ENCODE measurements at places on chromosomes 11 and 22.
A peak's percentile ranks its signal among the peaks of the same experiment; 100 is the strongest.

DNA sequence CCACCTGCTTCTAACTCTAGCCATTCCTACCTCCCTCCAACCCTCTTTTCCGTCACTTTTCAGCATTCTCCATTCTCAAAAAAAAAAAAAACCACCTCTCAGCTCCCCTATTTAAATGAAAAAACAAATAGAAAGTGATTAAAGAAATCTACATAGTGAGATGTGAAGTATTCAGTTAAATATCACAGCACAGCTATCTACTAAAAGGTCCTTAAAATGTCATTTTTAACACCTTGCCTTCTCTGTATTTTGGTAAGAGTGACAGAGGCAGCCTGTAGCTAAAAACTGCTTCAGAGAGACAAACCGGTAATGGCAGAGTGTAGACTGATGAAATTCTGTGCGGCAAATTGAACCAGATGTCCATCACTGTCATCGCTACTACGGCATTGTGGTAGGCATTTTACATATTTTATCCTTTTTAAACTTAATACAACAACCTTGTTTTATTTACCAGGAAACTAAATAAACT, 346 bp upstream of the ALG9 start:
- peaks cover 25% of the 10 kb centered on the region for H3K4me1 ChIP-seq
- no peaks in the 10 kb centered on the region for H3K27me3 ChIP-seq
- peak overlapping the region; percentile 94 for H3K4me3 ChIP-seq
- no peak for DNase-seq
- peak overlapping the region; percentile 91 for H3K27ac ChIP-seq

- H3K27me3 ChIP-seq, result no peaks in the 10 kb centered on the region
- no peak overlapping the region for H3K27ac ChIP-seq
- no peak overlapping the region for H3K4me3 ChIP-seq
- no peaks in the 10 kb centered on the region for H3K36me3 ChIP-seq
- no peak for DNase-seq
Measured at GRCh38 chr11:2465202-2466068, 20.6 kb downstream of the KCNQ1 start.

DNA sequence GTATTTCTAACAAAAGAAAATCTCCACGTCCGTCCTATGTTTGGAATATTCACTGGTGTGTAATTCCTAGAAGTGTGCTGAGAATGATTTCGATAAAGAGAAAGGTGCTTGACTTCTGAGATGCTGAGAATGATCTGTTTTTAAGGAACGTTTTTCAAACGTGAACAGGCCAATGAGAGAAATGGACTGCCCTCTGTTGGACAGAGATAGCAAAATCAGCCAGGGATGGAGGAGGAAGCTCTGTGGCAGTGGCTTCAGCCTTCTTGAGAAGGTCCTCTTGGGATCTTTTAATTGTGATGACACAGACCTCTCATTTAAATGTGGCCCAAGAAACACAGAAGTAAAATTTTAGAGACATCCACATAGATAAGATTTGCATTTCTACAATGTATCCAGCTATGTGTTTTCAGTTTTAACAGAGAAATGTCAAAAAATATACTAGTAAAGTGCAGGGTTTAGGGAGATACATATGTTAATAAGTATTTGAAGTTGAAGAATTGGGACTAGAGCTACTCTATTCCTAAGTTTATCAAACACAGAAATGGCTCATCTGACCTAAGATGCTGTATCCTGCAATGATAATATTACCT, 84.0 kb upstream of the RCN1 start:
- H3K4me1 ChIP-seq, result no peaks in the 10 kb centered on the region
- H3K27me3 ChIP-seq, result peaks cover 20% of the 10 kb centered on the region
- H3K27ac ChIP-seq, result no peak overlapping the region
- H3K4me3 ChIP-seq, result no peak overlapping the region
- DNase-seq, result peak; percentile 33
- H3K36me3 ChIP-seq, result no peaks in the 10 kb centered on the region

GRCh38 chr11:88657076-88657738, 319.7 kb upstream of the CTSC start:
- no peak overlapping the region for H3K4me3 ChIP-seq
- DNase-seq, result no peak
- no peaks in the 10 kb centered on the region for H3K36me3 ChIP-seq
- no peak overlapping the region for H3K27ac ChIP-seq
